ENCODE measurements at places on chromosomes 2 and 18.

GRCh38 chr2:68741805-68742306 is 7.2 kb downstream of the ARHGAP25 start:
- no peak for DNase-seq

DNA sequence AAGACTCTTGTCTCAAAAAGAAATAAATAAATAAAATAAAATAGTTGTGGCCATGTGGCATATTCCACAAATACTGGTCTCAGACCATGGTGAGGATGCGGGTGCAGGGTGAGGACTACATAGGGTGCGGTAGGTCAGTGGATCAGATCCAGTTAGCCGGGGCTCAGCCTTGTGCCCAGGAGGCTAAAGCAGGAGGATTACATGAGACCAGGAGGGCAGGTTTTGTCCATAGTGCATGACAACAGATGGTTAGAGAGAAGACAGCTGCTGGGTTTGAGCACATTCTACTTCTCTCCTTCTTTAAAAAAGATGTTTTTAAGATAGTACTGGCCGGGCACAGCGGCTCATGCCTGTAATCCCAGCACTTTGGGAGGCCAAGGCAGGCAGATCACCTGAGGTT is 12.8 kb upstream of the PSD4 start:
- DNase-seq, result no peak

- DNase-seq, result no peak
Observed at GRCh38 chr18:32405588-32405987, 65.1 kb downstream of the GAREM1 start.

- peak; percentile 41 for DNase-seq
Observed at GRCh38 chr2:50491541-50492476, 540.1 kb downstream of the NRXN1 start.

DNA sequence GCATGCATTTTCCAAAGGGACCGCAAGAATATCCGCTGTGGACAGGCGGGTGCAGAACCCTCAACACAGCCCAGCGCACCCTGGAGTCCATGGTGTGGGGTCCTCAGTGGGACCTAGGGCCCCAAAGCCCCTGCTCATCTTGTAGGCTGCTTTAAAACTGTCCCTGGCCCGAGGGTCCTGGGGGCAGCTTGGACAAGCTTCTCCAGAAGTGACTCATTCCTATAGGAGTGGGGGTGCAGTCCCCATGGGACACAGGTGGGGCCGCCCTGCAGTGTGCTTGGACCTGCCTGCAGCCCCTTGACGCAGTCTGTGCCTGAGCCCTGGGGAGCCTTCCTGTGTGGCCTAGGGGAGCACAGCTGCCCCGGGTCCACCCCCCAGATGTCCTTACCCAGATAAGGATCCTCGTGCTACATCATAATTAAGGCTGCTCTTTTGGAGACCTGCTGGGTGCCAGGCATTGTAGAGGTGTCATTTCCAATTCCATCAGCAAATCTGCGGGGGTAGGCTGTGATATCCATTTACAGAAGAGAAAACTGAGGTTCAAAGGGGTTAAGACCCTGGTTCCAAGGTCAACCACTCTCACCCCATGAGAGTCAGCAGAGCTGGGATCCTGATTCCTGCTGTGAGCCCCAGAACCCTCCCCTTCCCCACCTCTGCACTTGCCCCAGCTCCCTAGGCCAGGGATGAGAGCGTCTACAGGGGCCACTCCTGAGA is 1.7 kb upstream of the HS6ST1 start:
- DNase-seq, result no peak

DNA sequence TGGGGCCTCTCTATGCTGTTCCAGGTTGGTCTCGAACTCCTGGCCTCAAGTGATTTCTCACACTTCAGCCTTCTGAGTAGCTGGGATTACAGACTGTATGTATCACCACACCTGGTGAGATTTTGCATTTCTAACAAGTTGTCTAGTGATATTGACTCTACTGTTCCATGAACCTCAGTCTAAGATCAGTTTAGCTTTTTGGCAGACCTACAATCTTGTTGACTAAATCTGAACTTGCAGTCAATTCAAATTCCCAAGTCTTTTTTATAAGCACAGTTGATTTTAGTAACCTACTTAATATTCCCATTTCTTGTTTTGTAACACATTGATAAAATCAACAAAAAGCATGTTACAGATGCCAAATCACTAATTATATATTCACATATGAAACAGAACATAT is 266.1 kb upstream of the CYP26B1 start:
- no peak for DNase-seq

DNA sequence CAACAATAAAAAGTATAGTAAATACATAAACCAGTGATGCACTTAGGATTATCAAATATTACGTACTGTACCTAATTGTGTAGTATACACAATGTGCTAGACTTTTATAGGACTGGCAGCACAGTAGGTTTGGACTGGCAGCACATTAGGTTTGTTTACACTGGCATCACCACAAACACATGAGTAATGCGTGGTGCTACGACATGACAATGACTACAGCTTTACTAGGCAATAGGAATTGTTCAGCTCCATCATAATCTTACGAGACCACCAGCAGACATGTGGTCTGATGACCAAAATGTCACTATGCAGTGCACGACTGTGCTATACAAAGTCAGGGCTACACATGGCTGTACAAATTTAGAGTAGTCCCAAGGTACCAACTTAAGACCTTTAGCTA is 2.3 kb downstream of the MBOAT2 start:
- peak; percentile 42 for DNase-seq

DNA sequence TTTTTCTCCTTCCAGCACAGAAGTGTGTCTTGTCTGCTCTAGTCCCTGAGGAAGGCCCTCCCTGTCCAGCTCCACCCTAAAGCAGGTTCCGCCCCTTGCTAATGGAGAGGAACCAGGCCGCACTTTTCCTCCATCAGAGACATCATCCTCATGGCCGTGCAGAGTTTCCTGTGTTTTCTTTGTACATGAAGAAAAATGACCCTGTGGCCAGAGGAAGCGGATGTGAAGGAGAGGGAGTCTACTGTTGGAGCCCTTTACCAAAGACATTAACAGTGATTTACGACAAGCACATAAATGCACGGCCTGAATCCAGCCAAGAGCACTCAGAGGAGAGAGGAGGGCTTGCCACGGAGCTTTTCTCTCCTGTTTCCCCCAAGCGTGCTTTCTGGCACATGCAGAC is 109.5 kb downstream of the RNF144A start:
- peak; percentile 56 for DNase-seq

- DNase-seq, result no peak
Observed at GRCh38 chr2:235398321-235398720, 95.5 kb upstream of the AGAP1 start.

- DNase-seq, result no peak
Observed at GRCh38 chr18:33588361-33588760, 10.3 kb downstream of the ASXL3 start.

- DNase-seq, result no peak
Observed at GRCh38 chr2:128556089-128556488, 237.4 kb upstream of the HS6ST1 start.

GRCh38 chr2:153622285-153622684 is 143.7 kb upstream of the RPRM start:
- DNase-seq, result no peak

DNA sequence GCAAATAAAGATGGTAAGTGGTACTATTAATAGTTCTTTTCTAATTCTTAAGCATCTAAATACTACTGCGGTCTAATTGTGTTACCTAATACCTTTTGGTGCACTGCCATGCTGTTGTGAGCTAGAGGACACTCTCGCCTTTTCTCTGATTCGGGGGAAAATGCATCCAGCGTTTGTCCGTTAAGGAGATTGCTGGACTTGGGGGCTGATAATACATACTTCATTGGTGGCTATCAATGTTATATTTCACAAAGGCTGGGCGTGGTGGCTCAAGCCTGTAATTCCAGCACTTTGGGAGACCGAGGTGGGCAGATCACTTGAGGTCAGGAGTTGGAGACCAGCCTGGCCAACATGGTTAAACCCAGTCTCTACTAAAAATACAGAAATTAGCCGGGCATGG is 141.7 kb upstream of the TWIST2 start:
- DNase-seq, result no peak

DNA sequence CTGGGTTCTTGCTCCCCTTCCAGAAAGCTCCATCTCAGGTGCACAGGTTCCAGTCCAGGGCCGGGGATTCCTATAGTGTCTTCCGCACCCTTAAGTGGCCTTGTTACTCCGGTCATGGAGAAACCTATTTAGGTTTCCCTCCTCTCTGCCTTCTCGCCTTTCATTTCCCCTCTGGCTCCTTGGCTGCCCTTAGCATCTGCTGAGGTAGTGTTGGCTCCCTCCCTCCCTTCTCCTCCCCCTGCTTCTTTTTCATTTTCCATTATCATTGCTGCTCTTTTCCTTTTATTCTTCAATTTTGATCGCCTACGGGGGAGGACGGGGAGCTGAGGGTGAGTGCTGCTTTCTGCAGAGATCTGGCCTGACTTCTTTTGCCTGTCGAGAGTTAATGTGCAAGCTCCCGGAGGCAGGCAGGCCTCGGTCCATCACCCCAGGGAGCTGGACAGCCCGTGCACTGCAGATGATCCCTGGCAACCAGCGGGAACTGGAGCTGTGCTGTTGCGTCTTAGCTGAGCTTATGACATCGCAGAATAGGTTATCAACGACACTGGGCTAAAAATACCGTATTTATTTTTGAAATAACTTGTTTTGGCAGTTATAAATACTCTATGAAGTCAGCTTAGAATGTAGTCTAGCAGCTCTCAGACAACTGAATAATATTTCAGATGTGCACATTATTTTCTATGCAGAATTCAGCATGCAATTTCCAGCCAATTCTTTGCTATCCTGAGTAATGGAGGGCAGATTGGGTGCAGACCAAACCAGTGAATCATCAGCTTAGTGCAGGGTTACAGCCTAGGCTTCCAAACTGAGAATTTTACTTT is 141.9 kb downstream of the SLC4A3 start:
- no peak for DNase-seq

- no peak for DNase-seq
Observed at GRCh38 chr2:241855245-241855887, 3.3 kb downstream of the PDCD1 start.

GRCh38 chr2:49831698-49832367 is 677.5 kb upstream of the FSHR start:
- no peak for DNase-seq

DNA sequence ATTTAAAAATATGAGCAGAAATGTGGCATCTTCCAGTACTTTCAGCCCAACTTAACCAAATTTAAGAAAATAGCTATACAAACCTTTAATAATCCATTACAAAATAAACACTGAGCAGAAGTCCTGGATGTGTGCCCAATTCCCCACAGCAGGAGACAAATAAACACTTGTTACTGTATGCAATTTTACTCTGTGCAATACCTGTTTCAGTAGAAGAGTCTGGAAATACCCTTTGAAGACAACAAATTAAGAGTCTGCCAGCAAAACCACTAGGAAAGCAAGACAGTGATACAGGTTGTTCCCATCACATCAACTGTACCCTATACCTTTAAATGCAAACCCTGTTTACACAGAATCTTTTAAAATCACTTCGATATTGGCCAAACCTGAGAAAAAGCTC is 41.4 kb upstream of the RNU4ATAC start:
- no peak for DNase-seq

DNA sequence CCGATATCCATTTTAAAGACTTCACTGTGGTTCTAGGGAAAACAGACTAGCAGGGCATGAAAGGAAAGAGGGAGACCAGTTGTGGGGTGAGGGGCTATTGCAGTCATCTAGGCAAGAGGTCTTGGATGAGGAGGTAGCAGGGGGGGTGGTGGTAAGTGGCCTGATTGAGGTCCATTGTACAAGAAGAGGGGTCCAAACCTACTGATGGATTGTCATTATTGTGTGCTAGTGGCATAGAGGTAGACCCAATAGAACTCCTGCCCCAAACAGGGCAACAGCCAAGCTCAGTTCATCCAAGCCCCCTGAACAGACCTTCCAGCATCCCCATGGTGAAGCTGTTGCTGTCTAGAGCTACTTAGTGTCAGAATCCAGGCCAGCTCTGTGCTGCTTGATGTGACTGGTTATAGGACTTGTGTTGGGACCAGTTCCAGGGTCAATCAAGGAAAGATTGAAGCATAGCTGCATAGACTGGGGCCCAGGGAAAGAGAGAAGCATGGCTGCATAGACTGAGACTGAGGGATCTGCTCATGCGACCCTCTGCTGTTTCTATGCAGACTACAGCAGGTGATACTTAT is 7.0 kb downstream of the ASAP2 start:
- no peak for DNase-seq

DNA sequence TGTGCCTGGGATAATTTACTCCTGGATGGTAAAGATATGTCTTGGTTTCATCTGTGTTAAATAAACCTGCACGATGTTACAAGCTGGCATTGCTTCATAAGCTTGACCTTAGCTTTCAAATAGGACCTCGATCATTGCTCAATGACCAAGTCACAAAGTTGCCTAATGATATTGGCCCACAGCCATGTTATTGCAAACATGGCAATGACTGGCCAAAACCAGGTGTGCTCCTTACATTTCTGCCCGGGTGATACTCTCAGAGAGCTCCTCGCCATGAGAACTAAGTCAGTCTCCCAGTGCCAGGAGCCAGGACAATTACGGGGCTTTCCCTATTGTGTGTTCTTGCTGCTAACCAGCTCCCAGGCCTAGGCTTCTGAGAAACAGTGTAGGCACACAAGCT is 72.5 kb upstream of the CYP1B1 start:
- no peak for DNase-seq

DNA sequence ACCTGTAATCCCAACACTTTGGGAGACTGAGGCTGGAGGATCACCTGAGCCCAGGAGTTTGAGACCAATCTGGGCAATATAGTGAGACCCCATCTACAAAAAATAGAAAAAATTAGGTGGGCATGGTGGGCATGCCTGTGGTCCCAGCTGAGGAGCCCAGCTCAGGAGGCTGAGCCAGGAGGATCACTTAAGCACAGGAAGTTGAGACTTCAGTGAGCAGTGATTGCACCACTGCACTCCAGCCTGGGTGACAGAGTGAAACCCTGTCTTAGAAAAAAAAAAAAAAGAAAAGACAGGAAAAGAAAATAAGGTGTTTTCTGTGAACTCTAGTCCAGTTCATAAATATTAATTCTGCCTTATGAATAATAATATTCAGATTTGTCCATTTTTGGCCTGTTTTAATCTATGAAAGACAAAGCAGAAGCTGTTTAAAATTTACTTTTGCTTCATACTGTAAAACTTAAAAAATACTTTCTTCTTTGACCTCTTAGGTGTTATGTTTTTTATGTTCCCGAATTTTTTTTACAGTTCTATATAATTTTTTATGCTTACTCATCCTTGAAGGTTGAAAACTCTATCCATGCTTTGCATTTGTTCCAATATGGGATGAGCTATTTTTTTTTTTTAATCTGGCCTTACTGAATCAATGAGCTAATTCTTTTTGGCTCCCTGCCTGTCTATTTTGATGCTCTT is 8.4 kb upstream of the ANXA4 start:
- no peak for DNase-seq

DNA sequence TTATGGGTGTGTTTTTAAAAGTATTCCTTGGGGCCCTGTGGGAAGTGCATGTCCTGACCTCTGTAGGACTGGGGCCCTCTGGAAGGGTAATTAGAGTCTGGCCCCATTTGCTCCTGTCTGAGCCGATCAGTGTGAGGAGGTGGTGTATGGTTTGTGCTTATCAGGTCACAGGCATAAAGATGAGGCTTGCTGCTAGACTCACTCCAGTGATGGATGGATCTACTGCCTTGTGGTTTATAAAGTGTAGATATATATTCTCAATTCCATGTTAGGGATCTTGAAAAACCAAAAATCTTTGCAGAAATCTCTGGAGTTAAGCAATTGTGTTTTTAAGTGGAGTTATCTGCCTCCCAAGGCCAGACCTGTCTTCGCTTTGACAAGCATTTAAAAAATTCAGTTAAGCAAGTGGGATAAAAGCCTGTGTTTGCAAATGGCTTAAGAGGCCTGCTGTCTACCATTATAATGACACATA is 182.4 kb downstream of the PTPRM start:
- DNase-seq, result no peak

GRCh38 chr2:120983344-120983743 is 247.7 kb downstream of the GLI2 start:
- DNase-seq, result no peak
